ENCODE measurements at places on chromosomes 5 and 9.

DNA sequence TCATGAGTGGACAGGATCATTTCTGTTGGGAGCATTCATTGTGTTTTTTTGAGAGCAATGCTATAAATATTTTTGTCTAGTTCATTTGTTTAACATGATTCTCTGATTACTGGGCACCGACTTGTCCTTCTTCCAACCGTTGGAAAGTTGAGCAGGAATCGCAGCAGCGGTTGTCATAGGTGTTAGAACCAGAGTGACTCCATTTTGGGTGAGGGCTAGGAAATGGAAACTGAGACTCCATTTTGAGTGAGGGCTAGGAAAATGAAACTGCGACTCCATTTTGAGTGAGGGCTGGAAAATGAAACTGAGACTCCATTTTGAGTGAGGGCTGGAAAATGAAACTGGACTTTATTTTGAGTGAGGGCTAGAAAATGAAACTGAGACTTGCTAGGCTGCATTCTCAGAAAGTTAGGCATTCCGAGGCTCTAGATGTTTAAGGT lies 100.6 kb downstream of the ICE1 start:
- DNase-seq: no peak

GRCh38 chr5:146921225-146921624 lies 42.7 kb upstream of the PPP2R2B start:
- DNase-seq: no peak

DNA sequence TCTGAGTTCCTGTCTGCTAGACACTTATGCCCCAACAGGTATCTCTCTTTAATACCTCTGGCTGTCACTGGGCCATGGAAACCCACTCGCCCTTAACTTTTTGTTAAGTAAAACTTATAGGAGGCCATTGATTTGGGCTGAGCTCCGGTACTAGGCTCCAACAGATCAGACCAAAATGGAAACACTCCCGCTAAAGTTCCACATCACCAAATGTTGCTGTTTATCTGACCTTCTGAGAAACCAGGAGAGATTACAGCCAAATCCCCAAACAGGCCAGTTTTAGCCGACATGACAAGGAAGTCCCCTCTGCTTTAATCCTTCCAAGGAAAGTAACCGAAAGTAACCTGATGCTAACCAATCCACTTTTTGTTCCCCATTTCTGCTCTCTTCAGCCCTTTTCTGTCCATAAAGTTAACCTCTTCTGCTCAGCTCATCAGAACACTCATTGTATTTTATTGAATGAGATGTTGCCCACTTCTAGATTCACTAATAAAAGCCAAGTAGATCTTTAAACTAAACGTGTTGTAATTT lies 115.2 kb upstream of the LHFPL2 start:
- DNase-seq: no peak

- no peak for DNase-seq
These were observed 64.3 kb downstream of the RAPGEF1 start for GRCh38 chr9:131675437-131676022.

DNA sequence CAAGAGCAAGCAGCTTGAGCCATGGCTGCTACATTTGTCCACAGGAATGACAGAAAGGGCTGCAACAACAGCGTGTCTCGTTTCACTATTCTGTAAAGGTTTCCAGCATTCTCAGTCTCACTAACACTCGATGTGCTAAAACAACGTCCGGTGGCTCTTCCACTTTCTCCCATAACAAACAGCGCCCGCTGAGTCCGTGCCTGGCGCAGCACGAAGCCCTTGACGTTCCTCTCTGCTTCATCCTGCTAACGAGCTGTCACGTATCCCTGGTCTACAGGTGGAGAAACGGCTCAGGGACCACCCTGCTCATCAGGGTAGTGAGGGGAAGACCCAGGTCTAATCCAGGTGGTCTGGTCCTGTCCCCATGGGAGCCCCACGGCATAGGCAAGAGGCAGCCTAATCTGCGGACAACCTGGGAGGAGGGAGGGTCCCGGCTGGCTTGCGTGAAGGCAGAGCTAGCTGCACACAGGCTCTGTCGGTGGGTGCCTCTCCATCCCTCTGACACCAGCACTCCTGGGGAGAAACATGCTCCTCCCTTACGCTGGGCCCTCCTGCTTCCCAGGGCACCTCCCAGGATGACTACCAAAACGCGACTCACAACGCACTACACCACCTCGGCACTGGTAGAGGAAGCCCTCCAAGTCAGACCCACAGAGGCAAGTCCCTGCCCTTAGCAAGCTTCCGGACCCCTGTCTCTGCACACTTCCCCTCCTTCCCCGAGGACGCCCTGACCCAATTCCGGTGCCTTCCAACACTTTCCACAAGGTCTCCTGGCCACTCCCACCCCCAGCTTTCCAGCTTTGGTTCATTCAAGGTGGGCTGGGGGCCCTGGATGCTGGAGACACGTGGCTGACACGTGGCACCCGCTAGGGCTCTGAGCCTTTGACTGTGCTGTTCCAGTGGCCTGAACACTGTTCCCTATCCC lies 43.3 kb downstream of the VAV2 start:
- DNase-seq: no peak

- DNase-seq: no peak
These were observed 39.8 kb downstream of the MAMDC2 start for GRCh38 chr9:70083429-70083828.

DNA sequence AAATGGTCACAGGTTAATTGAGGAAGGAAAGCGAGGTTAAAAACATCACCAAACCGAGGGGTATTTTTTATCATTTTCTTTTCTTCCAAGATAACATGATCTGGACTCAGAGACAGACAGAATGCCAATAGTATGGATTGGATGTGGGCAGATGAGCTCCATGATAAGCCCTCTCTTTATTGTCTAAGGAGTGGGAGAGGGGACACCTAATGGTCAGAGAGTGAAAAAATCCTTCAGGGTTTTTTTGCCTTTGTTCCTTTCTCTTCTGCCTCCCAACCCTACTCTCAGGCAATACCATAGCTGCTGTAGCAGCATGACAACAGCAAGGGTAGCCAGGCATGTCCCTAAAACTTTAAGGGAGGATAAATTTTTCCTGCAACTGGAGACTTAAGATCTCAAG lies 94.7 kb downstream of the DIRAS2 start:
- DNase-seq: no peak

GRCh38 chr5:139650031-139650688 lies 2.0 kb downstream of the CXXC5 start:
- no peak for DNase-seq

- DNase-seq: no peak
These were observed 105.5 kb upstream of the PITX1 start for GRCh38 chr5:135139381-135140134.

- DNase-seq: no peak
These were observed 174.9 kb upstream of the SMIM23 start for GRCh38 chr5:171610686-171611085.

DNA sequence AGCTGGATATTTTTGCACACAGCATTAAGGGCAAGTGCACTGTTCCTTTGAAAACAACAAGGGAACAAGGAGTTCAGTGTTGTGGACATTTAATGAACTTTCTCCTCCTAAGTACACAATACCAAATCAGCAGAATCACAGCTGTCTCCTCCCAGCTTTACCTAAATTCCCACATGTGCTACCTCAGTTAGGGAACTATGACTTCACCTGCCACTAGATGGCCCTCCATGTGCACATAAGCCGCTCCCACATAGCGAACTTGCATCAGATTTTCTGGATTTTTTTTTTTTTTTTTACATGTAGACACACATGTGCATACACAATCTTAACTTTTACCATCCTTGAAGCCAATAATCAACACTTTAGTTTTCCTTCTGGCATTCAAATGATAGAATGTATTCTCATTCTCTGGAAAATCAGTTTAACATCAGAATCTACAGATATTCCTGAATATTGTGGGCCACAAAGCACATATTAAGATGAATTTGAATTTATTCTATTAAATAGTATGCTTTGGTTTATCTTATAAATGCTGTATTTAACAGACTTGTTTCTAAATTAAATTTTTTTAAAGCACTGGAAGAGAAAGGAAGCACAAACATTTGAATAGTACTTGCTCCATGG lies 123.6 kb downstream of the PALM2AKAP2 start:
- DNase-seq: peak; percentile 50

DNA sequence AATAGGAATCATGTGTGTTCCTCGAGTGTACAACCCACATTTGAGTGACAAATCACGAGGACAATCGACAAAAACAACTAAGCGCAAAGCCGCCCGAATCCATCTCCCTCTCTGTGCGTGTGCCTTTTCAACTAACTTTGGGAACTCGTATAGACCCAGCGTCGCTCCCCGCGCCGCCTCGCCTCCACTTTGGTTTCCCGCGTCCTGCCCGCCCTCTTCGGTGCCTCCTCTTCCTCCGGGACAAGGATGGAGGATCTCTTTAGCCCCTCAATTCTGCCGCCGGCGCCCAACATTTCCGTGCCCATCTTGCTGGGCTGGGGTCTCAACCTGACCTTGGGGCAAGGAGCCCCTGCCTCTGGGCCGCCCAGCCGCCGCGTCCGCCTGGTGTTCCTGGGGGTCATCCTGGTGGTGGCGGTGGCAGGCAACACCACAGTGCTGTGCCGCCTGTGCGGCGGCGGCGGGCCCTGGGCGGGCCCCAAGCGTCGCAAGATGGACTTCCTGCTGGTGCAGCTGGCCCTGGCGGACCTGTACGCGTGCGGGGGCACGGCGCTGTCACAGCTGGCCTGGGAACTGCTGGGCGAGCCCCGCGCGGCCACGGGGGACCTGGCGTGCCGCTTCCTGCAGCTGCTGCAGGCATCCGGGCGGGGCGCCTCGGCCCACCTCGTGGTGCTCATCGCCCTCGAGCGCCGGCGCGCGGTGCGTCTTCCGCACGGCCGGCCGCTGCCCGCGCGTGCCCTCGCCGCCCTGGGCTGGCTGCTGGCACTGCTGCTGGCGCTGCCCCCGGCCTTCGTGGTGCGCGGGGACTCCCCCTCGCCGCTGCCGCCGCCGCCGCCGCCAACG lies at the start of gene GPR150:
Gene GPR150 (plus strand): TSS at position 58 of the 840 bp plus-strand sequence. CDS start 189 bp downstream, at position 247.
- DNase-seq: peak; percentile 45

GRCh38 chr9:117919538-117919937 lies 215.3 kb downstream of the TLR4 start:
- DNase-seq: no peak

- DNase-seq: no peak
These were observed 92.1 kb downstream of the DAB2IP start for GRCh38 chr9:121743441-121744001.

DNA sequence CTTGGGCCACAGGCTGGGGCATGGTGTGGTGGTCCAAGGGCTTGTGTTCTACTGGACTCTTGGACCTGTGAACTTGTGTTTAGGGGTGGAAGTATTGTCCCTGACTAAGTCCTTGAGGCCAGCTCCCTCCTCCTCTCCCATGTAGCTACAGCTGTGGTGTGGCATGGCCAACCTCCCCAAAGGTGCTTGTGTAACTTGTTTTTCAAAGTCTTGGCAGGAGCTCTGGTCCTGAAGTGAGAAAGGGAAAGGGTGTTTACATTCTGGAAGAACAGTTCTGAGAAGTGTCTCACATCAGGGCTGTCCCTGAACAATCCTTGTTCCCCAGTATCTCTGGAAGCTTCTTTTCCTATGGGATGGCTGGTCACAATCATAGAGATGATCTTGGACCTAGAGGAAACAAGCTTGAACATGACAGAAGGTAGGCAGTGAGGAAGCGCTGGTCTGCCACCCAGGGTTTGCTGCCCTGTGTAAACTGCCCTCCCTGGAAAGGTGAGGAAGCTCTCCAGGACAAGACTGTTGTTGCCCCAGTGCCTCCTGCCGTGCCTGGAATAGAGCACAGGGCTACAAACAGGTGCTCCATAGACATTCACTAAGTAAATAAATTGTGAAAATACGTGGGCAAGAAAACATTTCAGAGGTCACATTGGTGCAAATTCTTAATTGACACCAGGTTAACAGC lies 64.6 kb upstream of the KLF9 start:
- DNase-seq: no peak

- no peak for DNase-seq
These were observed 1086.5 kb downstream of the EFNA5 start for GRCh38 chr5:106584268-106584667.

DNA sequence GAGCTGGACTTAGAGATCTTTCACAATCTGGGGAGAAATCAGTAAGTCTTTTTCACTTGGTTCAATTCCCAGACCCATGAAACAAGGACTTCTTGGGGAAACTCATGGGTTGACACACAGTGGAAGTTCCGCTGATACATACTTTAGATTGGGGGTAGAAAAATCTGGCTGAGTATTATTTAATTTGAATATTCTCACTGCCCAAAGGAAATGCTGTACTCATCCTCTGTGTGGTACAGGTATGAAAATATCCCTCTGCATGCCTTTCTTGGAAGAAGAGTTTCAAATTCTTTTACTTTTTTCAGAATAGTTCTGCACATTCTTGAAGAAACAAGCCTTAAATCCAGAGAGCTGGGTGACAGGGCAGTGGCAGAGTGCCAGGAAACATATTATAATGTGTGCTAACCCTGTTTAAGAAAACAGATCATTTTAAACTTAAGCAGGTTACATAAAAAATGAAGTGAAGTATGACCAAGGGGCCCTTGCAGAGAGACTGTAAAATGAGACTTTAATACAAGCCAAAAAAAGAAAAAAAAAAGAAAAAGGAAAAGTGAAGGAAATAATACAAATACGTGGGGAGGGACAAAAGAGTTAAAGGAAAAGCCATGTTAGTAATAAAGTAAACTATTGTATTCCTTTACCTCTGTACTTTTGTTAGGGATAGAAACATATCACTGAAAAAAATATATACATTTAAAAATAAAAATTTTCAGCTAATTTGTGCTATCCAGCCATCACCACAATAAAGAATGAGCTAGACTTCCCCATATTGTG lies 173.4 kb upstream of the NR3C1 start:
- no peak for DNase-seq

- DNase-seq: no peak
These were observed 8.9 kb upstream of the SH3TC2 start for GRCh38 chr5:149071756-149072155.

GRCh38 chr5:44489759-44490158 lies 100.5 kb upstream of the FGF10 start:
- no peak for DNase-seq

DNA sequence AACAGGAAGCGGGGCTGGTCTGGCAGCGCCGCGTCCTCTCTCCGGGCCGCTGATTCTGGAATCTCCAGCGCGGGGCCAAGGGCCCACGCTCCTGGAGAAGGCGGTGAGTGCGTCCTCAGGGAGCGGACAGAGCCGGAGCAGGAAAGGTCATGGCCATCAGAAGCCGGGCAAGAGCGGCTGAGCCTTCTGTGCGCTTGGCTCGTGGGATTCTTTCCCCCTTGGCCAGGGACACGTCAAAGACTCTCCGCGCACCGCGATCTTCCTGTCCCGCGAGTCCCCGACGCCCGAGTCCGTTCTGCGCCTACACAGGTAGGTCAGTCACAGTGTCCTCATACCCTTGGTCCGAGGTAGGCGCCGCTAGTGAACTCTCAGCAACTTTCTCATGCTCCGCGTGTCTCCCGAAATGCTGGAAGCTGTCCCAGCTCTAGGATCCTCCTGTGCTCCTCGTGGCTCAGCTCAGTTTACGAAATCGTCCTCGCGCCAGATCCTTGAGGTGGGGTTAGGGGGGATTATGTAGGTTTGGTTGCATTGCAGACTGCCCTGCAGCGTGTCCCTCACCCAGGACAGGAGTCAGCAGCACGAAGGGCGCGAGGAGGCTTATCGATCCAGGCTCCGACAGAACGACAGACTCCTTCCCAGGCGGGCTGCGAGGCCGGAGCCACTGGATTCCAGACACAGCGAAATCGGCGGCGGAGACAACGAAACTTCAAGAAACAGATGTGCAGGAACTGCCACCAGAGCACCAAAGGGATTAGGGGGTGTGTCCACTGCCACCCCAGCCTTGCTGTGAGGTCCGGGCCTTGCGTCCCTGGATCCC lies 8.7 kb downstream of the LHX6 start:
- no peak for DNase-seq

Data from stimulated activated CD4-positive, alpha-beta T cell treated with anti-CD3 and anti-CD28 coated beads, Interleukin-2, amount 100 ng/mL, for 48 hours (primary cell).